ENCODE measurements at places on chromosomes 2 and 18.

GRCh38 chr2:72220170-72220569 is 72.5 kb upstream of the CYP26B1 start:
- DNase-seq = no peak

GRCh38 chr18:25979369-25980040 is 110.9 kb downstream of the SS18 start:
- no peak for DNase-seq

- no peak for DNase-seq
Measured at GRCh38 chr18:48563027-48563426, 24.2 kb downstream of the CTIF start.

- no peak for DNase-seq
Measured at GRCh38 chr2:31255911-31256571, 22.1 kb downstream of the EHD3 start.

- no peak for DNase-seq
Measured at GRCh38 chr2:42474765-42475454, 18.9 kb downstream of the KCNG3 start.

Measured in activated gamma-delta T cell (primary cell).